Astrocyte (in vitro differentiated cells and primary cell): ENCODE measurements at places on chromosomes 1 and 21. TPM values are rescaled to one million over a fixed set of nuclear protein-coding genes. Genes with fewer than 3 reads are reported as not detected.

DNA sequence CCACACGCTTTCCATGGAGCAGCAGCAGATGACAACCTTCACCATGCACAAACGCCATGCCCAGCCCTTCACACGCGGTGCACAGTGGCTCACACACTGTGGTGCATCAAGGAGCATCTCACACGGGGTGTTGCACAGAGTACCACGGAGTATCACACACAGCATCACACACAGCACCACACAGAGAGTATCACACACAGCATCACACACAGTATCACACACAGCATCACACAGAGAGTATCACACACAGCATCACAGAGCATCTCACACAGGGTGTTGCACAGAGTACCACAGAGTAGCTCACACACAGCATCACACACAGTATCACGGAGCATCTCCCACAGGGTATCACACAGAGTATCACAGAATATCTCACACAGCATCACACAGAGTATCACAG, 122.2 kb upstream of the RAB4A start:
- DNase-seq, result no peak

C1orf53 gene
- total RNA-seq, result 6.8 and 7.9 TPM in 2 replicates

DNA sequence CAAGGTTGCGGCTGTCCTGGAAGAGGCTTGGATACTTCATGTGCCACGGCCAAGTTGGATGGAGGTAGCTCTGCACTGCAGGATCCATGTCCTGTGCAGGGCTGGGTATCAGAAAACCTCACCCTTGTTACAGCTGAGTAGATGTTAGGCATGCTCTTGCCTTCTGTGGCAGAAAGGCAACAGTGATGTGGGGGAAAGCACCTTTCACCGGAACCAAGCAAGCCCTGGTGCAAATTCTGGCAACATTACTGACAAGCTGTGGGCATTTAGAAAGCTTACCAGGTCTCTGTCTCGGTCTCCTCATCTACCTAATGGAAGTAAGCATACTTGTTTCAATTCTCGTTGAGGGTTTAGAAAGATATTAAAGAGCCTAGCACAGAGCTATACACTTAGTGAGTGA, 14.5 kb upstream of the CDCA8 start:
- DNase-seq, result no peak

GRCh38 chr1:31723828-31724359, 20.1 kb upstream of the COL16A1 start:
- DNase-seq, result peak; percentile 64

DNA sequence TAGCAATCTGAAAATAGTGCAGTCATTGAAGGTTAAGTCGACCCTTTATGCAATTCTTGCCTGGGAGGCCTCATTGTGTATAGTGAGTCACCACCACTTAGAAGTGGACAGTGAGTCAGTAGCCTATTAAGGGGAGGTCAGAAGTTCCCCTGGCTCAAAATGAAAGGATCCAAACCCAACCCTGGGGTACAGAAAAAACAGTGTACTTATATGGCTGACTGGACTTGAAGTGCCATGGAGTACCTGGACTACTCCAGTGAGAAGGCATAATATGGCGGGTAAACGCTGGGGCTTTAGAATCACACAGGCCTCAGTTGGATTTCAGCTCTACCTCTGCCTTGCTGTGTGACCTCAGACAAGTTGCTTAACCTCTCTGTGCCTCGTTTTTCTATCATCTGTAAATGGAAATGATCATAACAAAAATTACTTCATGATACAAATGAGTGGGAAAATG, 2.2 kb upstream of the BCL9 start:
- peak; percentile 98 for DNase-seq

- DNase-seq, result peak; percentile 48
Measured at GRCh38 chr1:14980621-14981218, 172.8 kb upstream of the TMEM51 start.

DNA sequence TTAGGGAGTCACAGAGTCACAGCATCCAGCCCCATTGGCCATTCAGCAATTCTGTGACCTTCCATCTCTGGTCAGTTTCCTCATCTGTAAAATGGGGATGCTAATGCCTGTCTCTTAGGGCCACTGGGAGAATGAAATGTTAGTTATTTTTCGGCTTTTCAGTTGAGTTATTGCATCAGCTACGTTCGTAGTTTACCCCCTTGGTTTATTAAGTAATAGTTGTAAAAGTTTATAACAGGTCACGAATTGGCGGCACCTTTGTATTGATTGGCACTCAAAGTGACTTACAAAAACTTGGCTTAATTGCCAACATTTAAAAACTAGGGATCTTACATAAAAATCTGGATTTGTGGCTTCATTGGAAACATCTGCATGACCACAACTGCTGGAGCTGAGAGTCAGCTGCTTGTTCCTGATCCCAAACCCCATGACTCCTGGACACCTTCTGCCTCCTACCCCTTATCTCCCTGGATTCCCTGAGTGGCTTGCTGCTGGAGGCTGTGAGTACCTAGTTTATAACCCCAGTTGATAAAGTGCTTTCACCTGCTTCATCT, 23.0 kb upstream of the SLC1A7 start:
- DNase-seq, result no peak

BEST4 gene
- 0.26 TPM in 1 of 2 replicates, not detected in the other for total RNA-seq

ZFP69 gene
- total RNA-seq, result 1.4 and 1.8 TPM in 2 replicates

DNA sequence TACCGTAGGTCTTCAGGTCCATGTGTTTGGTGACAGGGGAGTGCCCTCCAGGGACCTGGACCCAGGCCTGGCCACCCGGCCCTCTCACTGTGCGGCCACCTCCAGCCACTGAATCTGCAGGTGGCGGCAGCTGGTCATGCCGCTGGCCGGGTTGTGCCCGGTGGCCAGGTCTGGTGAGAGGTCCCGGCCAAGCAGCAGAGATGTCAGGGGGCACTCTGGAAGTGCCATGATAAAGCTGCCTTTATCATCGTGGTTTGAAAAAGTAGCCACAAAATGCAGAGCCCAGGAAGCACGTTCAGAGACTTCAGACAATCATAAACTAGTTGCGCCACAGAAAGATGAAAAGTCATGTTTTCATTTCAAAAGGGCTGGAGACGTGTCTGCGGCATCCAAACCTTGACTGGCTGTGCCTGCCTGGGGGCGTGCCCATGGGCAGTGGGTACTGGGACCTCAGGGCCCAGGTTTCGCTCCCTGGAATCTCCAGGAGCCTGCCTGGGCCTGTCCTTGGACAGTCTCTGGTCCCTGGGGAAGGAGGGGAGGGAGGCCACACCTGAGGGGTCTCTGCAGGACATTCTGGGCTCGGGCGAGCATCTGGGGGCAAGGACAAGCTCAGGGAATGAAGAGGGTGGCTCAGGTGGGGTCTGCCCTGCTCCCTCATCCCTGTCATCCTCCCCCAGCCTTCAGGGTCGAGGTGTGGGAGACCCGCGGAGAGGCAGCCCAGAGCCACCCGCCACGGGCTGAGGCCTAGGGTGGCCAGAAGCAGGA, 44.9 kb downstream of the COL18A1 start:
- no peak for DNase-seq

DNA sequence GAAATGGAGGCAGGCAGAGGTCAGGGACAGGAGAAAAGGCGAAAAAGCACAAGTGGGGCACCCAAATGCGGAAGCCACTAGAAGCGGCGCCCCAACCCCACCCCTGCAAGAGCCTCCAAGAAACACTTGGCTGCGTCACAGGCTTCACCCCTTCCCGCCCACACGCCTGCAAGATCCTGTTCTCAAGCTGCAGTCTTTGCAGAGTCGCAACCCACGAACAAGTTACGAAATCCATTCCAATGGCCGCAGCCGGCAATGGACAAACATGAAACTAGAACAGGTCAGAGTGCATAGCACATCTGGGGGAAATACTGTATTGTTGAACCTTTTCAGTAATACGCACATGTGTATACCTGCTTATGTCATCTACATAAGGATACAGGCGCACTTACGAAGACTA, 103.6 kb downstream of the PSMG1 start:
- DNase-seq, result peak; percentile 21

GRCh38 chr1:82587371-82587770, 786.6 kb downstream of the ADGRL2 start:
- no peak for DNase-seq

COL6A1 gene
- 131 and 173 TPM in 2 replicates for total RNA-seq

RGSL1 gene
- total RNA-seq, result not detected in 2 replicates

RAB3B gene
- 40.0 and 49.2 TPM in 2 replicates for total RNA-seq

CFAP107 gene
- not detected in 2 replicates for total RNA-seq

FLG2 gene
- not detected in 2 replicates for total RNA-seq

DNA sequence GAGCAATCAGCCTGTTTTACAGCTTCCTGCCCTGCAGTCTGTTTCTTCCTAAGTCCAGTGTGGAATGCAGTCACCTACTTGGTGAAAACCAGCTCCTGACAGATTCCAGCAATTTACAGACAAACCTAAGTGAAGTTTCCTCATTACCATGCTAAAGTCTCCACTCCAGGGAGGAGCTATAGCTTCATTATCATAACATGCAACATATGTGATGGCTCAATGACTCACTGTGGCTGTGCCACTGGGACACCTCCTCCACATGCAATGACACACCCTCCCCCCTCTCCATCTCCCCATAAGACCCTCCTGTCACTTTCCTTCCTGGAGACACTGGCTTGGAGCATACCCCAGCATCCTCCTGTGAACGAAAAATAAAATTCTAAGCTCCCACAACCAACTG, 125.2 kb downstream of the MAP3K21 start:
- no peak for DNase-seq

DNA sequence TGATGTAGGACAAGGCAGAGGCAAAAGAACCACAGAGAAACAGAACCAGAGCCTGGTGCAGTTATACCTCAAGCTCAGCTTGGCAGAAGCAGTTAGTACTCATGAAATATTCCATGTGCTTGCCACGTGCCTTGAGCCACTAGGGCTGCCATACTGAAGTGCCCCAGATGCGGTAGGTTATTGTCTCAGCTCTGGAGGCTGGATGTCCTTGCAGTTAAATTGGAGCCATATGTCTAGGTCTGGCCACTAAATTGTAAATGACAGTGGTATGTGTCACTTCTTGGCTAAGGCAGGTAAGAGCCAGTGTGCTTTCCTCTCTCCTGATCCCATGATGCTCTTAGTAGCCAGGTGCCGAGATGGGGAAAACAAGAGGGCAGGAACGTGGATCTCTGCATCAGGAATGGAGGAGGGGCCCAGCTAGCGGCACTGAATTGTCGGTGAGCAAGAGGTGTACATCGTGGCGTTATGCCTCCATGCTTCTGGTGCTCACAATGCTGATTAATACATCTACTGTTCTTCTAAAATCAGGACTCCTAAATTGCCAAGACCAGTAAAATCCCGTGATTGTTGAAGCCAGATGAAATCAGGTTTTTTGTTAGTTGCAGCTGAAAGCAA, 73.5 kb downstream of the PSMG1 start:
- no peak for DNase-seq

- DNase-seq, result peak; percentile 58
Measured at GRCh38 chr1:116521186-116521585, 49.6 kb downstream of the CD58 start.

GRCh38 chr1:16064536-16065268, 8.7 kb downstream of the FAM131C start:
- no peak for DNase-seq

- no peak for DNase-seq
Measured at GRCh38 chr1:202133001-202133400, 10.3 kb downstream of the GPR37L1 start.

GRCh38 chr1:91792489-91793071, 93.4 kb downstream of the TGFBR3 start:
- DNase-seq, result no peak

LCE2A gene
- total RNA-seq, result not detected in 2 replicates

DNA sequence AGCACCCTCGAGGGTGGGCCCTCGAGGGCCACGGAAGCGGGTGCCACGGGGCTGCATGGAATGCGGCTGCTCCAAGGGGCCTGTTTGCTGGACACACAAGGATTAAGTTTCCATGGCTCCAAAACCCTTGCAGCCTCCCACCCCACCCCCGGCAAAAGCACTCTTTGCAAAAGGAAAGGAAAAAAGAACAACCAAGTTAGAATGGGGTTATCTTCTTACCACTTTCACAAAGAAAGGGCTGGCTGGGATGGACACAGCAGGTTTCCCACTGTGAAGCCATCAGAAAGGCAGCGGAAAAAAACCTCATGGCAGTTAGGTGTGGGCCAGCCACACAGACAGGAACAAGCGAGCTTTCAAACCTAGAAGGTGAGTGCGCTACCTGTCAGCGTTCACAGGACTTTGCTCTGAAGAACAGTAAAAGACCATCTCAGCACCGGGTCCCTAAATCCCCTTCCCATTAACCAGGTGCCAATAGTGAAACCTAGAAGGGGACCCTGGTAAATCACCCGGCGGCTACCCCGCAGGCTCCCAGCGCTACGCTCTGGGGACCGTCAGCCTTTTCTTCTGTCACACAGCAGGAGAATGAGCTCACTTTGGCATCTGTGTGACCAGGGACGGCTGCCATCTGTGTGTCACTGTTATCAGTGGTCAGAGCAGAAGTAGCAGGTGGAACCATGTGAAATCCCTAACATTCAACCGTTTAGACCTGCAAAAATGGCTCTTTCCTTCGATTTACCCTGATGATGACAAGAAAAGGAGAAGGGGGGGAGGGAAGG, 93.0 kb downstream of the SIM2 start:
- no peak for DNase-seq

- DNase-seq, result peak; percentile 77
Measured at GRCh38 chr1:22832414-22832786, 121.8 kb downstream of the EPHB2 start.

- no peak for DNase-seq
Measured at GRCh38 chr1:160460214-160460642, 59.9 kb downstream of the VANGL2 start.

DNA sequence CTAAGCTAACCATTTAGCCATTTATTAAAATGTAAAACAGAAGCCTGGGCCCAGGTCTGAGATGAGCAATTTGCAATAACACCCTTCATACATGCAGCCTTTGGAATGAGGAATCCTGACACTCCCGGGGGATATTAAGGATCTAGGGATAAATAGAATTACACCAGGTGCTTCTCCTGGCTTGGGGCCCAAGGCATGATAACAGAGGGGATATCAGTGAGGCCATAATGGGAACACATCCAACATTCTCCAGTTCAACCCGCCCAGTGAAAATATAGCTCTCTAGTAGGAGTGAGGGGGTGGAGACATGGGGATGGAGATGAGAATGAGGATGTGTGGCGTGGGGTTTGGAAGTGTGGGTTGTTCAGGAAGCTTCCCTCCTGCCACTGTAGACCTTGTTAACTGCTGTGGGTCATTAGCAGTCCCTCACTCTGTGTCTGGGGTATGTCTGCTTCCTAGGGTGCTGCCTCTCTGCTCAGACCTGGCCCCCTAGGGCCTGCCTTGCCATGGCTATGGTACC, 57.9 kb upstream of the KANK4 start:
- no peak for DNase-seq

OLFML2B gene
- total RNA-seq, result 14.7 and 22.9 TPM in 2 replicates

DNA sequence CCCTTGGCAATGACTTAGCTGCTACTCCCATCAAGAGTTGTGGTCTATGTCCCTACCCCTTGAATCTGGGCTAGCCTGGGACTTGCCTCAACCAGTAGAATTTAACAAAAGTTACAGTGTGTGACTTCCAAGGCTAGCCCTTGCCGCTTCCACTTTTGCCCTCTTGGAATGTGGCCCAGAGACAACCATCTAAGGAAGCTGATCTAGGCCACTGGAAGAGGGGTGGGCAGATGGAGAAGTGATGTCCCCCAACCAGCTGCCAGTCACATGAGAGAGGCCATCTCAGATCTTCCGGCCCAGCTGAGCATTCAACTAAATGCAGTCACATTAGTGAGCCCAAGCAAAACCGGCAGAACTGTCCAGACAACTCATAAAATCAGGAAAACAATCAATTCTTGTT, 115.1 kb downstream of the TOMM20 start:
- DNase-seq, result no peak

GRCh38 chr1:103942029-103942428, 192.3 kb downstream of the AMY1C start:
- no peak for DNase-seq
